Stimulated activated CD8-positive, alpha-beta memory T cell treated with anti-CD3 and anti-CD28 coated beads, Interleukin-7, amount 100 ng/mL, for 1 hour (primary cell): ENCODE measurements at places on chromosomes 6 and 20.

DNA sequence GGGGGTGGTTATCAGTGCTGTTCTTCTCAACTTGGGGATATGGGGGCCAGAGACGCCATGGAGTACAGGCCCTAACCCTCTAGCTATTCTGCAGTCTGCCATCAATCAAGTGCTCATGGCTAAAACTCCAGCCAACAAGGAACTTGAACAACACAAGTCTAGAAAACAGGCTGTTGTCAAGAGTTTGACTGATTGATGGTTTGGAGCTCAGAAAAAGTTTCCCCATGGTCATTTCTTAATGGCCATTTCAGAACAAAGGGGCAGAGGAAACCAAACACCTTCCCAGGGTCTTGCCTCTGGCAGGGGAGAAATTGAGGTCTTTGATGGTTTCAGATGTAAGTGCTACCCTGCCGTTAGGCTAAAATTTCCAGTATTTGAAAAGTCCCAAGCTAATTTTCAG is 15.1 kb downstream of the PCK1 start:
- no peak for DNase-seq

DNA sequence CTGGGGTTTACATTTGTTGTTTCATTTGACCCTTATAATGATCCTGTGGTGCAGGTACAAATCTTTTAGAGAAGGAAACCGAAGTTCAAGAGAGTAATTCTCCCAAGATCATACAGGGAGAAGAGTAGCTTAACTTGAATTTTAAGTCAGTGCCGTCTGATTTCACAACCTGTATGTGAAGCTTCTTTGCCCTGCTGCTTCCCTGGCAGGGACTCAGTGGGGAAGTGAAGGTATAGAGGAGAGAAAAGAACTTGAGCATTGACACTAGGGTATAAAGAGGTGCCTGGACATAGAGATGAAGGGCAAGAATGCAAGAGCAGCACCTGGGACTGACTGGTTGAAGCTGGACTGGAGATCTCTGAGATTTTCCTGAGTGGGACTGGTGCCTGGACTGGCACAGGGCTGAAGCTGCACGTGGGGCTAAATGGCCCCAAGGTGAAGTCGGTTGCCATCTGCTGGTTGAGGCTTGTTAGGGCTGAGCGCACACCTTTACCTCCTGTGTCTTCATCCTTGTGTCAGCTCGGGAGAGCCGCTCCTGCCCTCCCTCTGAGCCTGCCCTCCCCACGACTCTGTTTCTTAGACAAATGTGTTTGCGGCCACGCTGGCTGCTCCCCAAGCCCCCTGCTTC is 41.8 kb downstream of the FARS2 start:
- DNase-seq, result no peak

DNA sequence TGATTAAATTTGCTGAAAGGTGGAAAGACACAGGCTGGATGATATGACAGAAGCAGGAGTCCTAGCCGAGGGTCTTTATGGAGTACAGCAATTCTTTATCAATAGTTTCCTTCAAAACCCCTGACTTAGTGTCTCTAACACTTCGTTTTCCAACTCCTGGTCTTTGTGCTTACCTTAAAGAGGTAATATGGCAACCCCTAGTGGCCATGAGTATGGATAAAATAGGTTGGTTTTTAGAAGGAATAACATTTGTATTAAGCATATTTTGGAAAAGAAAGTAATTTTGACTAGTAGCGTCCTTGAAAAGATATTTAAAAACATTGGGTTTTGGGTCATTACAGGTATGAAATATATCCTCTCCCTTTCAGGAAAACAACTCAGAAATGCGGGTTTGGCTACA is 51.9 kb downstream of the VGLL2 start:
- DNase-seq, result no peak

DNA sequence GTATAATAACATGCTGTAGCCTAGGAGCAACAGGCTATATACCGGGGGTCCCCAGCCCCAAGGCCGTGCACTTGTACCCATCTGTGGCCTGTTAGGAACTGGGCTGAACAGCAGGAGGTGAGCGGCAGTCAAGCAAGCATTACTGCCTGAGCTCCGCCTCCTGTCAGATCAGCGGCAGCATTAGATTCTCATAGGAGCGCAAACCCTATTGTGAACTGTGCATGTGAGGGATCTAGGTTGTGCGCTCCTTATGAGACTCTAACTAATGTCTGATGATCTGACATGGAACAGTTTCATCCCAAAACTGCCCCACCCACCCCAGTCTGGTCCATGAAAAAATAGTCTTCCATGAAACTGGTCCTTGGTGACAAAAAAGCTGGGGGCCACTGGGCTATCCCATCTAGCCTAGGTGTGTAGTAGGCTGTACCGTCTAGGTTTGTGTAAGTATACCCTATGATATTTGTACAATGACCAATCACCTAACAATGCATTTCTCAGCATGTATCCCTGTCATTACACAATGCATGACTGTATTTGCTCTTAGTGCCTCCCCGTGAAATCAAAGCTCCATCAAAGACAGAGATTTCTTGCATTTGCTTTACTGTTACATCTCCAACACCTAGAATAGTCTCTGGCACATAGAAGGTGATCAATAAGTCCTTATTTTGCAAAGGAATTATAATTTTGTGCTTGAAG is 30.8 kb downstream of the NHSL1 start:
- DNase-seq, result no peak

GRCh38 chr20:17786221-17786718 is 86.5 kb downstream of the BANF2 start:
- no peak for DNase-seq

- DNase-seq, result no peak
These were observed 175.1 kb upstream of the FOXQ1 start for GRCh38 chr6:1136827-1137226.

- DNase-seq, result no peak
These were observed 160.5 kb downstream of the TFAP2B start for GRCh38 chr6:50979171-50979525.

DNA sequence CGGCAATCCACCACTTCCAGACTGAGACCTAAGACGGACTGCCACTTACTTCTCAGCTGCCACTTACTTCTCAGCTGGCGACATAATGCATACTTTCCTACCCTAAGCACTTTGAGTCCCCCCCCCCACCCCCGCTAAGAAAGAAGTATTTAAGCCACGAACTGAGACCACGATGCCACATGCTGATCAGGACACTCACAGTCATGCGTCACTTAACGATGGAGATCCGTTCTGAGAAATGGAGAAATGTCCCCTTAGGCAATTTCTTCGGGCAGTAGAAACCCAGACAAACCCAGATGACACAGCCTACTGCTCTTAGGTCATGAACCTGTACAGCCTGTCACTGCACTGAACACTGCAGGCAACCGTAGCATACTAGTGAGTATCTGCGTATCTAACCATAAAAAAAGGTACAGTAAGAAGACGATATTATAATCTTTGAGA is 690 bp downstream of the IFNGR1 start:
- DNase-seq, result no peak

GRCh38 chr20:48717680-48718223 is 110.0 kb downstream of the PREX1 start:
- DNase-seq, result no peak

- DNase-seq, result peak; percentile 29
These were observed 8.1 kb upstream of the ATXN1 start for GRCh38 chr6:16769131-16769985.

DNA sequence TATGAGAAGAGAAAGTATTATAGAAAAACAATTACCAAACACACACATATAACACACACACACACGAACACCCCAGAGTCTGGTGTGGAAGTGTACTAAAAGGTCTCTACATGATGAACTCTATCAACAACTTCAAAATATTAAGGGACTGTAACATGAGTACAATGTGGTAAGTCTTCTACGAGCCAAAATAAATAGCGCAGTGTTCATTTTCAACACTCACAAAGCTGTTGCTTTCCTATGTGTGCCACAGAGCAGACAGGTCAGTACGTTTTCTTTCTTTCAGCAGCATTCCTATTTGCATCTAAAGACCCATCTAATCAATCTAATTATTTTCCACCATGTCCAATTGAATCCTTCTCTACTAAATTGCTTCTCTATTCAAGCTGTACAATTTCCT is 12.1 kb upstream of the CNKSR3 start:
- no peak for DNase-seq

- DNase-seq, result no peak
These were observed 152.2 kb upstream of the AFDN start for GRCh38 chr6:167674486-167674885.

DNA sequence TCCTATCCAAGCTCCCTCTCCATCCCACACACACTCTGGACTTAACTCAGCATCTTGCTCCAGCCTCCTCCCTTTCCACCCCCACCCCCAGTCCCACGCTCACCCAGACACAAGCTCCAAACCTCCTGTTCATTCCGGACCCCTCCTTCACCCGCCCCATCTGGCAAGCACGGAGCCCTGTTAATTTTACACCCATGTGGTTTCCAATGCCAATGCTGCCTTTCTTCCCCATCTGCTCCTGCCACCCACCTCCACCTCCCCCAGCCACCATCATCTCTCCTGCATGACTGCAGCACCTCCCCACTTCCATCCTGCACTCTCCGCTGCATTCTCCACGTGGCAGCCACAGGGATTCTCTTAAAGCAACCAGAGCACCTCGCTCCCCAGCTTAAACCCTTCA is 9.9 kb upstream of the CDK5RAP1 start:
- no peak for DNase-seq

DNA sequence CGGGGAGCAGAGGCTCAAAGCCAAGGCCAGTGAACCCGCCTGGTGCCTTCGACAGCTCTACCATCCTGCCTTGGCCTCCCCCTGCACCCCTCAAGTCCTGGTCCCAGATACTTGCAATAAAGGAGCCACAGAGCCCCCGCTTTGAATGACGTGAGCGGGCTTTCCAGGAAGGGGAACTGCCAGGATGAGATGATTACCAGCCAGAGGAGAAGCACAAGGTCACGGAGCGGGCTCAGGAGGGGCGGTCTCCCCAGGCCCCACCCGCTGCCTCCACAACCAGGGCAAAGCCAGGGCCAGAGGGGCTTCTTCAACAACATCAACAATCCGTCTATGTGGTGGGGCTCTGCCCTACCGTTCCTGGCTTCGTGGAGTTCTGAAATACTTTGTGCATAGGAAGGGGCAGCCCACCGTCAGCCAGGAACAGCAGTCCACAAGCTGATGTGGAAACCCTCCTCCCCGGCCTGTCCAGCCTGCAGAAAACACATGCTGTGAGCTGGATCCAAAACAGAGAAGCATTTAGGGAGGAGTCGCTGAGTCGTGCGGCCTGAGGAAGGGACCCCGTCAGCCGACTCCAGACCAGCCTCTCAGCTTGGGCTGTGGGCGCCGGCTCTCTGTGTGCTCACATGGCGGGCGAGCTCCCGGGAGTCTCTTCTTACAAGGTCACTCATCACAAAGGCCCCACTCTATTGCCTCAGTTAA is 392.5 kb downstream of the CDH4 start:
- DNase-seq, result no peak

DNA sequence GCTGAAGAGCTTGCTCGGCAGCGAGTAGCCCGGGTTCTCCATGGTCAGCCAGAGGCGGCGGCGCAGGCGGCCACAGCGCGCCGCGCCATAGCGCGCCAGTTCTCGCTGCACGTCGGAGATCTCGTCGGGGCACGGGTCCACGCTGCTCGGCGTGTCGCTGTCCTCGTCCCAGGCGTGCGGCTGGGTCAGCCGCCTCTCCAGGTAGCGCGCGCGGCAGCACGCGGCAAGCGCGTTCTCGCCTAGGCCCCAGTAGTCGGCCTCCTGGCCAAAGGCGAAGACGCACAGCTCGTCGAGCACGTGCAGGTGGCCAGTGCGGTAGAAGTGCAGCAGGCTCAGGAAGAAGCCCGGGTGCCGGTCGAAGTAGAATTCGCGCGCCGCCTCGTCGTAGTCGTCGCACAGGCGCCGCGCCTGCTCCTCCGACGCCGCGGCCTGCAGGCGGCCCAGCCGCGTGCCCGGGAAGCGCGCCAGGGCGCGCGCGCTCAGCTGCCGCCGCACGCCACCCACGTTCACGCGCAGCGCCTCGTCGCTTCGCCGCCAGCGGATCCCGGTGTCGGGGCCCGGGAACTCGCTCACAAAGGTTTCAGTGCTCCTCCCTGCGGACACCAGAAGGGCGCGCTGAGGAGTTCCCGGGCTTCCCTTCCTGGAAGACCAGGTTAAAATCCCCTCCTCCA is 2.7 kb downstream of the KCNS1 start:
- DNase-seq, result no peak

DNA sequence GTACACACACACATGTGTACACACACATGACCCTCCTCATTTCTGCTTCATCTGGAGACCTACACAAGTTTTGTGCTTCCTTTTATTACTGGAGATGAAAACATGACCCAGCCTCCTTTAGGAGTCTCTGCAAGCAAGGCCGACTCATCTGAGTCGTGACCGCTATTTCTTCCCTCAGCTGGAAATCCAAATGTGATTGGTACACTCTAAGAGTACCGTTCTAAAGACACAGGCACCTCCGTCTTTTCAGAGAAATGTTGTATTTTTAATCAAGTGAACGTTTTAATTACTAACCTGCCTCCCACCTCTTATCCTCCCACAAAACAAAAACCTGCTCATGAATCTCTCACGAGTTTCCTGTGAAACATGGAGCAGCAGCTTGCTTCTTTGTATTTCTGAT is 63.0 kb downstream of the LAMP5 start:
- no peak for DNase-seq

DNA sequence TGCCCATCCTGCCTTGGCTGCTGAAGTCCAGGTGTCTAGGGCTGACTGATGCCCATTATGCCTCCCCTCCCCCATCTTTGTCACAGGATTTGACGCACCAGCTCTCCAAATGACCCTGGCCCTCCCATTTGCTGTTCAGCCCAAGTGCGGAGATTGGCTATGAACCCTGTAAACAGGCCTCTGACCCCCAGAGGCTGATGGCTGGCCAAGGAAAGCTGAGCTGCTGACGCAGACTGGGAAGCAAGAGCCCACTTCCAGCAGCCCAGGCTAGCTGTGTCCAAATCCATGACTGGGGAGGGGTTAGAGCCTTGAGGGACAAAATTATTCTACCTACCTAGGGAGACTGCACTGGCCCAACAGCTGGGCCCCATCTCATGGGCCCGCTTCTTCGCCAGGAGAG is 797 bp upstream of the GNRH2 start:
- no peak for DNase-seq

GRCh38 chr6:37373822-37374471 is 20.2 kb downstream of the RNF8 start:
- no peak for DNase-seq

- no peak for DNase-seq
These were observed 129.8 kb downstream of the ALDH8A1 start for GRCh38 chr6:134819863-134820800.

GRCh38 chr6:94052749-94053148 is 633.4 kb upstream of the EPHA7 start:
- DNase-seq, result no peak

DNA sequence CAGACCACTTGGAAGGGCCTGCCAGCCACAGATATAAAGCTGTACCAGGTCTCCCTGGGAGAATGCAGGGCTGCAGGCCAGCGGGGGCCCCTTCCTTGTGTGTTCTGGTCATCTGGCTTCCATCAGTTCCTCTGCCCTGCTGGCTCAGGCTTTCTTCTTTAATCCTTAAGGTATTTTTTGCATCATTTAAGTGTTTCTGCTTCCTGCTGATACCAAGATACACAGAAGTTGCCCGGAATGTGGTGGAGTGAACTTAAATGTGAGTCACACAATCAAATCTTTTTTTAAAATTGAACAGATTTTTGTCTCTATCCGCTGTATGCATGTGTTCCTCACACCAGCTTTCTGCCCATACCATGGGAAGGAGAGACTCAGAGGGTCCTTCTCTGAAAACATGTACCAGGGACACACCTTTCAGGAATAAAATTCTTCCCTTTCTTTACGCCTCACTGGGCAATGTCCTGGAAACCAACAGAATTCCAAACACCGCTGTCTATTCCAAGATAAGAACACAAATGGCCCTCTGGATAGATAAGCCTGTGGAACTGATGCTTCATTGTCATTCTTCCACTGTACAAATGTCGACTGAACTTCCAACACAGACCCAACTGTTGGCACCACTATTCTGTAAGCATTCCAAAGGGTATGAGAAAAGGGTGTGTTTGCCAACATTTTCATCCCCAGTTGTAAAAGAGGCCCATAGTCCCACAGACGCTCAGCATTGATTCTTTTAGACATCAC is 206.2 kb upstream of the MYLIP start:
- no peak for DNase-seq
